ENCODE measurements at places on chromosomes 16 and 17. TPM values are rescaled to one million over a fixed set of nuclear protein-coding genes. Genes with fewer than 3 reads are reported as not detected.

TBC1D3G gene
- not detected for total RNA-seq

FBXW10B gene
- not detected for total RNA-seq

RAB11FIP4 gene
- not detected for total RNA-seq

TM4SF5 gene
- not detected for total RNA-seq

GUCY2D gene
- not detected for total RNA-seq

STH gene
- not detected for total RNA-seq

DNA sequence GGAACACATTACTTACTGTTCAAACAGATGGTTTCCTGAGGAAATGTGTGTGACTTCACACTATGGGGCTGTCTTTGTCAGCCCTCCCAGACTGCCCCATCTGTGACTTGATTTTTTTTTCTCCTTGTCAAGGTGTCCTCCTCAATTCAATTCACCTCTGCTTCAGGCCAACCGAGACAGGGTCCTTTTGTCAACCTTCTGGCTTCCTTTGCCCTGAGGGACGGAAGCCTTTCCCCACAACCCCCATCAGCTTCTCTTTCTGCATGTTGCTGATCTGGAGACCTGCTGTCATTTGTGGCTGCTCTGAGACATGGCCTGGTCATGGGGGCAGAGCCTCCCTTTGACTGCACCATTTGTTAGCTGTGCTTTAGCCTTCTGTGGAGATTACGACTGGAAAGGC is 21.3 kb upstream of the RGS9 start:
- no peak for DNase-seq

- DNase-seq = no peak
These were observed 13.0 kb downstream of the GPR142 start for GRCh38 chr17:74380086-74380958.

DNA sequence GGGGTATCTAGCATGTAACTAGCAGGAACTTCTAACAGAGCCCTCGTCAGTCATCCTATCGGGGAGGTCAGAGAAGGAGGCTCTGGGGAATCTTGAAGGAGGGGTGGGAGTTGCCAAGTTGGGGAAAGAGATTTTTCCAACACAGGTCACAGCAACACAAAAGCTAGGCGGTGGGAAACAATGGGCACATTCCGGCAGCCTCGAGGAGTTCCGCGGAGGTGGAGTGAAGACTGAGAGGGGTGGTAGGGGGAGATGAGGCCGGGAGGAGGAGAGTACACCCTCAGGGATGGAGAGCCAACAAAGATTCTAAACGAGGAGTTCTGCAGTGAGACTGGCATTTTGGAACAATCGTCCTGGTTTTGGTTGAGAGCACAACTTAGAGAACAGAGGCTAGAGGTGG is 13.5 kb upstream of the CALB2 start:
- no peak for DNase-seq

DNA sequence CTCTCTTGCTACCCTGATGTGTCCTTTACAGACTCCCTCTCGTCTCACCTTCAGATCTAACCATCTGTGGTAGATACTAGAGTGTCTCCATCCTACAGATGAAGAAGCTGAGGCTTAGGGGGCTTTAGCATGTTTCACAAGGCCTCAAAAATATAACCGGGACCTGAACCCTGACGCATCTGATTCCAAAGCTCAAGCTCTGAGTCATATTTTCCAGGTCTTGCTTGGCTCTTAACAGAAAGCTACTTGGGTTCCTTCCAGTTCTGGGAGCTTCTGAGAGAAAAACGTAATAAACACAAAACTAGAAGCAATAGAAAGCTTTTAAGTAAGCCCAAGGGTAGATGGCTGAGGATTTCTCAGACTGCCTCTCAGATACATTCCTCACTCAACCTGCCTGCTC is 224.3 kb upstream of the EEF2KMT start:
- DNase-seq = no peak

GRCh38 chr16:15686287-15686686 is 36.2 kb downstream of the NDE1 start:
- no peak for DNase-seq

DNA sequence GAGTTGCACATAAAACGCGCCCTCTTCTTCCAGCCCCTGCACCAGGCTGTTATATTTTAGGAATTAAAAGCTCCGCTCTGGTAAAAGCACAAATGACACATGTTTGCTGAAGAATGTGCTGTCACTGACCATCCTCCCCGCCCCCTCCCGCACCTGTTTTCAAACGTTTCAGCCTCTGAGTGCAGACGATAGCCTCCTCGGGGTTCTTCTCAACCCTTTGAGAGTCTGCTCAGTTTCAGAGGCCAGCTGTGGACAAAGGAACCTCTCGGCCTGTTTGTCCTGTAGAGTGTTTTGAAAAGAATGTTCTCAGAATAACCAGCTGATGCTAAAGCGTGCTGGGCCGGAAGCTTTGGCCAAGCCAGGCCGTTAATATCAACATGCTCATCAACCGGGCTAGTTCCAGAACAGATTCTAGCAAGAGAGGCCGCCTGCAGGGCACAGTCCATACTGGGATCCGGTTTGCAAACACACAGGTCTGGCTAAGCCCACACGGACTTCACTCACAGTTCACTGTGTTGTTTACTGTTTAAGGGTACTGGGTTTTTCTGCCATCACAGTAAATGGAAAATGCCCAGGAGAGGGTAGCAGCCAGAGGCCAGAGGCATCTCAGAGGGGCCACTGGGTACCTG is 6.4 kb upstream of the CACNG4 start:
- no peak for DNase-seq

DNA sequence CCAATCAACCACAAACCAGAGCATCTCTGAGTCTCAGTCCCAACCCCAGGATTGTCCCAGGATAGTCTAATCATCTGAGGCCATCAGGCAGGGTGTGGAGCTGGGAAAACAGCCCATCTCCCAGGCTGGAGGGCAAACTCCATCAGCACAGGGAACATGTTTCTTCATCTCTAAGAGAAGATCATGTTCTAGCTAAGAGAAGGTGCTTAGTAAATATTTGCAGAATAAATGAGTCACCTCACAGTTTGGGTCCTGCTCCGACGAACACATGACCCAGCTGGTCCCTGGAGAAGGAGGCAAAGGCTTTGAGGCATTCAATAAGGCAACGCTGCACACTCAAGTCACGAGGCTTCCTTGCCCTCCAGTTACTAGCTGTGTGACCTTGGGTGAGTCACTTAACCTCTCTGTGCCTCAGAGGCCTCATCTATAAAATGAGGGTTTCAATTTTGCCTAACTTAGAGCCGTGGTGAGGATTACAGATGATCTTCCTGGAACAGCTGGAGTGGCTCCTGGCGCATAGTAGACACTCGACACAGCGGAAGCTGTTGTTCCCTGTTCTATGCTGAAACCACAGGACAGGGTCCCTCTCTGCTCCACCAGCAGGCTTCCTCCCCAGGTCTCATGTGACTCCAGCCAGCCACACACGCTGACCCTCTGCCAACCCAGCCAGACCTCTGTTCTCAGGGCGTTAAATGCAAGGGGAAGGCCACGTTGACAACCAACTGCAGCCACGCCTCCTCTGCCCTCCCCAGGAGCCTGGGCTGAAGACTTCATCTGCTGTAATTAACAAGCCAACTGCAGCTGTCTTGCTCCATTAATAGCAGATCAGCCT is 10.3 kb upstream of the RPL38 start:
- DNase-seq = no peak

GRCh38 chr17:21373036-21373435 is 3.1 kb upstream of the KCNJ12 start:
- no peak for DNase-seq

- no peak for DNase-seq
These were observed 2.5 kb upstream of the SMPD3 start for GRCh38 chr16:68450741-68451255.

DNA sequence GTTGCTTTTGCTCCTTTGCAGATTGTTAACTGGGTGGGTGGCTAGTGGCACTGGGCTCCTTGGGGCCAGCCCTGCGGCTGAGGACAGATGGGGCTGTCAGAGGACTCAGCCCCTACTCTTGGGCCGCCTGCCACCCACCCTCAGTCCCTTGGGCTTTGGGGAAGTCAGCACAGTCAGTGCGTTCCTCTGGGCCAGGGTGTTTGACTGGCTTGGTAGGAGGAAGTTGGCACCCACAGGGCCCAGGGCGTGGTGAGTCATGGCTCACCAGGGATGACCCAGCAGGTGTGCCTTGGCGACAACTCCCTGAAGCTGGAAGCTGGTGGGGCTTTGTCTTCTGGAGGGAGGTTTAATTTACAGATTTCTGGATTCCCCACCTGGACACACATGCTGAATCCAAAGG is 32.4 kb downstream of the HAPSTR1 start:
- no peak for DNase-seq

- DNase-seq = no peak
These were observed 1502.9 kb downstream of the CDH11 start for GRCh38 chr16:63618896-63619485.

GRCh38 chr16:79914961-79915720 is 314.6 kb upstream of the MAF start:
- no peak for DNase-seq

DNA sequence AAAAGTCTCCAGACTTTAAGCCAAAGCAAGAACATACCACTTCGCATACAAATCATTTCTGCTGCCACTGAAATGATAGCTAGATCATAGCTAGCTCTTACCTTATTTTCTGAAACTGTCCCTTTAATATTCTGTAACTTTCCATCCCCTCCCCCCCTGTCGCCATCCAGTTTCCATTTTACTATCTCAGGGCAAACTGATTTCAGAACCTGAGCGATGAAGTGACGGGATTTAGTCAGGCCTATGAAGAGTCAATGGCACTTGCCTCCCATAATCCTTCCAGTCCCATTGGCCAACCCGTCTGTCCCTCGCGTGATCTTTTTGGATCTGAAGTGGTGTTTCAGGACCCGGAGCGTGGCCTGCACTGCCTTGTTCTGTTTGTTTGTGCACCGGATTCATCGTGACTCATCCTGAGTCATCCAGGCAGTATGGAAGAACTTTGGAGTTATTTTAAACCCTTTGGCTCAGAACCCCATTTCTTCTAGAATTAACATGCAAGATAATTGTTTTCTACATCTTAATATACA is 199.8 kb upstream of the CHMP6 start:
- peak; percentile 88 for DNase-seq

DNA sequence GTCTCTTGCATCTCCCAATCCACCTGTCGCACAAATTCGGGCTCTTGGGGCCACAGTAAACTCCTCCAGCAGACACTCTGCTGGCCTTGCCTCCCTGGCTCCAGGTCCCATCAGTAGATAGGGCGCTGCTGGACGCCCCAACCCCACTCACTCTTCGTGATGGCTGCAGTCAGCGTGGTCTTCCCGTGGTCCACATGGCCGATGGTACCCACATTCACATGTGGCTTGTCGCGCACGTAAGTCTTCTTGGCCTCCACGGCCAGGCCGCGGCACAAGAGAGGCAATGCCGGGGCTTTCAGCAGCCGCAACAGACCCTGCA is 428 bp downstream of the TUFM start:
- DNase-seq = no peak

DNA sequence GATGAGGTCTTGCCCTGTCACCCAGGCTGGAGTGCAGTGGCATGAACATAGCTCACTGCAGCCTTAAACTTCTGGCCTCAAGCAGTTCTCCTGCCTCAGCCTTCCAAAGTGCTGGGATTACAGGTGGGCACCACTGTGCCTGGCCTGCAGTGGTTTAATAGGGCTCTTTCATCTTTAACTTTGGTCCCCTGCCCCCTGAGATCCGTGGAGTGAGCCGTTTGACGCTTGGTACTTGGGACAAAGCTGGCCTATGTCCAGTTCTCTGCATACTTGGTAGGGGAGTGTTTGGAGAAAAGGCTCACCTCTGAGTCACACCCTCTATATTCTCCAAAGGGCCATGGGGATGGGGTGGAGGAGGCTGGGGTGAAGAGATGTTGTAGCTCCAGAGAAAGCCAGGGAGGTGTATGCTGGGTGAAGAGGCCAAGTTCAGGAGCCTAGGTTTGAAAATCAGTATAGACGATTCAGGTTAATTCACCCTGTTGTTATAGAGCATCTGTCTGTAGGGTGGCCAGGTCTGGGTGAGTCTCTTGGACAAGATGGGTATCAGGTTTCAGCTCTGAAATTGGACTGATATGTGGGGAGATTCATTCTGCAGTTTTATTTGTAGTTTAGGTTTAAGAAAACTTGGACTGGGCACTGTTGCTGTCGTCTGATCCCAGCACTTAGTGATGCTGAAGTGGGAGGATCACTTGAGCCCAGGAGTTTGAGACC is 17.6 kb downstream of the ABCC1 start:
- no peak for DNase-seq

GRCh38 chr16:30786115-30786935 is 680 bp downstream of the ZNF629 start:
- peak; percentile 51 for DNase-seq

GRCh38 chr17:27530764-27531391 is 74.6 kb downstream of the KSR1 start:
- DNase-seq = no peak

GRCh38 chr16:67025210-67025550 is 3.8 kb upstream of the CBFB start:
- DNase-seq = no peak

- DNase-seq = no peak
These were observed 21.4 kb downstream of the CDH5 start for GRCh38 chr16:66387817-66388332.

- peak; percentile 68 for DNase-seq
These were observed 1.4 kb downstream of the CENPX start for GRCh38 chr17:82021107-82021899.

- DNase-seq = no peak
These were observed 26.1 kb downstream of the CDIP1 start for GRCh38 chr16:4512473-4512872.

GRCh38 chr16:11985250-11985649 is 8.7 kb downstream of the SNX29 start:
- DNase-seq = no peak

- DNase-seq = no peak
These were observed 717 bp downstream of the CYBA start for GRCh38 chr16:88649924-88650748.

DNA sequence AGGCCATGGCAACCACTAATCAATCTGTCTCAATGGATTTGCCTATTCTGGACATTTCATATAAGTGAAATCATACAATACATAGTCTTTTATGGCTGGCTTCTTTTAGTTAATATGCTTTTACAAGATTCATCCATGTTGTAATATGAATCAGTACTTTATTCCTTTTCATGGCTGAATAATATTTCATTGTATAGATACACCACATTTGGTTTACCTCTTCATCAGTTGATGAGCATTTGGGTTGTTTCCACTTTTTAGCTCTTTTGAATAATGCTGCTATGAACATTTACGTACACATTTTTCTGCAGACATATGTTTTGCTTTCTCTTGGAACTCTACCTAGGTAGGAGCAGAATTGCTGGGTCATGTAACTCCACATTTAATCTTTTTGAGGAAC is 2.8 kb upstream of the ZNRF1 start:
- no peak for DNase-seq

GRCh38 chr17:75114552-75115314 is 5.0 kb downstream of the ARMC7 start:
- no peak for DNase-seq

- no peak for DNase-seq
These were observed 89.4 kb downstream of the C16orf78 start for GRCh38 chr16:49462989-49463371.

DNA sequence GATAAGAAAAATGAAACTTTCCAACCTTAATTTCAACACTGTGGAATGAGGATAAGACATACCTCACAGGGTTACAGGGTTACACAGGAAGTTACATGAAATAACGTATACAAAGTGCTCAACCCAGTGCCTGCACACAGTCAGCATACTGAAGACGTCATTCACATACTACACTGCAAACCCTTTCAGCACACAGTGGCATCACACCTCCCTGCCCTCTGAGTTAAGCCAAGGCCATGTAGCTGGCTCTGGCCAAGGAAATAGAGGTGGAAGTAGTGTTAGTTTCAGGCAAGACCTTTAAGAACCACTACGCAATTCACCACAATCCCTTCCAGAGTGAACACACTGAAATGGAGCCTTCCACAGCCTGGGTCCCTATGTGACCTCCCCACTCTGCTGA is 46.6 kb upstream of the GSG1L start:
- no peak for DNase-seq

Data from dermis microvascular lymphatic vessel endothelial cell (primary cell).